ENCODE measurements at places on chromosomes 16 and 17. TPM values are rescaled to one million over a fixed set of nuclear protein-coding genes. Genes with fewer than 3 reads are reported as not detected.

Gene TNRC6C
- 18.2 TPM for total RNA-seq

Gene HBZ
- not detected for total RNA-seq

Gene ELMO3
- total RNA-seq = 31.9 TPM

Gene EEF2KMT
- total RNA-seq = 25.6 TPM

Gene DHRS7C
- total RNA-seq = not detected

Gene PSMB10
- total RNA-seq = 79.3 TPM

Gene CBFA2T3
- not detected for total RNA-seq

Gene SNX20
- total RNA-seq = not detected

Gene TEKT5
- total RNA-seq = not detected

Gene KRT28
- not detected for total RNA-seq

Gene MT1X
- 15.4 TPM for total RNA-seq

Gene CD7
- total RNA-seq = not detected

Gene KRT32
- not detected for total RNA-seq

Gene MYL11
- not detected for total RNA-seq

Gene CCL17
- not detected for total RNA-seq

Gene MAPT
- 1.6 TPM for total RNA-seq

Gene CCDC144A
- total RNA-seq = 16.8 TPM

Gene CTRB2
- 0.76 TPM for total RNA-seq

Gene CACNA1G
- not detected for total RNA-seq

Gene HAP1
- 0.86 TPM for total RNA-seq

Gene KRTAP9-1
- not detected for total RNA-seq

Gene MAPK8IP3
- total RNA-seq = 110 TPM

Gene MPP2
- total RNA-seq = 5.5 TPM

Gene RBFOX1
- total RNA-seq = not detected

Gene CCL7
- not detected for total RNA-seq

Gene TMC8
- 1.1 TPM for total RNA-seq

Gene FOXL1
- 14.5 TPM for total RNA-seq

Gene RAB11FIP4
- total RNA-seq = 25.2 TPM

Gene ITGA2B
- total RNA-seq = 1.2 TPM

Gene TSNAXIP1
- 1.0 TPM for total RNA-seq
